Jurkat, Clone E6-1 (cell line): ENCODE measurements at places on chromosomes 6 and 20.

- no peak for DNase-seq
Measured at GRCh38 chr6:75467966-75468365, 25.6 kb downstream of the FILIP1 start.

DNA sequence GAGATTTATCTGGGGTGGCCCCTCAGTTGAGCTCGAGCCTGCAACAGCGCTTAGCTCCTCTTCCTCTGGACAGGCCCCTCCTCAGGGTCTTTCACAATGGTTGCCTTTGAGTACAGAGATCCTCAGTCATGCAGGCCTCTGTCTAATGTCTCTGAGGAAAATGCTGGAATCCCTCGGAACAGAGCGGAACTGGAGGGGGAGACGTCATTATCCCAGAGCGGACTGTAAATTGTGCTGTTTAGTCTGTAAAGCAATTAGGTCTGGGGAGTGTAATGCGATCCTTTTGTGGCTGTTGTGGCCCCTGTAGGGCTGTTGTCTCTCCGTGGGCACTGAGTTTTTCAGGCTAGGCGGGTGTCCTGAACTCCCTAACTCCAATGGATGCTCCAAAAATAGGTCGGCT lies 15.0 kb upstream of the DAAM2 start:
- no peak for DNase-seq

- no peak for DNase-seq
Measured at GRCh38 chr6:162306616-162307015, 420.9 kb downstream of the PRKN start.

DNA sequence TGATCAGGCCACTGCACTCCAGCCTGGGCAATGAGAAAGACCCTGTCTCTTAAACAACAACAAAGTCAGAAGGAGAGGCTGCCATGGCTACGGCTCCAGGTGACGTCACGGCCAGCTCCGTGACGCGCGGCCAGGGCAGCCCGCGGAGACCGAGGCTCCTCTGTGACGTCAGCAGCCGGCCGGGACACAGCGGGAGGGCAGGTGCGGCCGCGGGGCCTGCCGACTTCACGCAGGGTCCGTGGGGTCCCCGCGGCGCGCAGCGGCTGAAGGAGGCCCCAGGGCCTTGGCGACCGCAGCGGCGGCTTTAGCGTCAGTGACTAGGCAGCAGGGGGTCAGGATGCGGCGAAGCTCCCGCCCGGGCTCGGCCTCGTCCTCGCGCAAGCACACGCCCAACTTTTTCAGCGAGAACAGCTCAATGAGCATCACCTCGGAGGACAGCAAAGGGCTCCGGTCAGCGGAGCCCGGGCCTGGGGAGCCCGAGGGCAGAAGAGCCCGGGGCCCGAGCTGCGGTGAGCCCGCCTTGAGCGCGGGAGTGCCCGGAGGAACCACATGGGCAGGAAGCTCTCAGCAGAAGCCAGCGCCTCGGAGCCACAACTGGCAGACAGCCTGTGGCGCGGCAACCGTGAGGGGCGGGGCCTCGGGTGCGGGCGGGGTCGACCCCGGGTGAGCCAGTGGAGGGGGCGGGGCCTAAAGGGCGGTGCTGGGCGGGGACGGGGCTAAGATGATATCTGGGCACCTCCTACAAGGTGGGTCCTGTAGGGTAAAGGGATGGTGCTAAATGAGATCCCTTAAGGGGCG lies at the start of gene SPAG4:
SPAG4 (plus strand) TSS at position 163 of the 798 bp plus-strand sequence; CDS start at position 338, 175 bp downstream.
- DNase-seq, result no peak

- DNase-seq, result no peak
Measured at GRCh38 chr20:63520934-63521601, 503 bp downstream of the PPDPF start.

DNA sequence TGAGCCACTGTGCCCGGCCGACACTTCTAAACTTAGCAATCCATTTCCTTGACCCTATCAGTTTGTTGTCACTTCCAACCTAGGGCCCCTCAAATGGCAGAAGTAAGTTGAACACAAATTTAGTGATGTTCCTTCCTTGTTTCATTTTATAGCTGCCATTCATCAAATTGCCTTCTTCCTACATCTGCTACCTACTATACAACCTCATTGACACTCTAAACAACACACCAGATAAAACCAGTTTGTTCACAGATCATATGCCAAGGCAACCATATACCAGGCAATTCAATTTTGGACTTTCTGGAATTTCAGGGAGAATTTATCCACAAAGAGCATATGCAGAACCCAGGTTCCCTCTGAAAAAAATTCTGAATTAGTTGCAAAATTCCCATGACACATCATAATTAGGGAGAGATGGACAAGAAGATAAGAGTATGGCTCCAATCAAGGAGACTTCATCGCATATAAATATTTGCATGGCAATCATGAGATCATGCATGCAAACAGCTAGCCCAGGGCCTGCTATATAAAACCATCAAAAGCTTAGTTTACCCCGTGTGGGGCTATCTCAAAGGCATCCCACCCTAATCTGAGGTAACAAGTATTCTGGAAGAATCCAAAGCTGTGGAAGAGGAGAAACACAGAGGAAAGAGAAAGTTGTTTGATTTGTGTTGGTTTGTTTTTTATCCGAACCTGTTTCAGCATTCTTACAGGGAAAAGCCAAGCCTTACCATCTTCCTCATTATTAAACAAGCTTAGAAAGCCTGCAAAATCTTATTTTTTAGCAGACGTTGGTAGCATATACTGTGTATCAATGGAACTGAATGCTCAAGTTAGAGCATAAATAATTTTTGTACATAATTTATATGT lies 132.8 kb upstream of the TNFAIP3 start:
- DNase-seq, result no peak

GRCh38 chr6:122048570-122048969 lies 350.9 kb upstream of the HSF2 start:
- DNase-seq, result no peak

- no peak for DNase-seq
Measured at GRCh38 chr20:38321959-38322598, 18.1 kb downstream of the BPI start.

DNA sequence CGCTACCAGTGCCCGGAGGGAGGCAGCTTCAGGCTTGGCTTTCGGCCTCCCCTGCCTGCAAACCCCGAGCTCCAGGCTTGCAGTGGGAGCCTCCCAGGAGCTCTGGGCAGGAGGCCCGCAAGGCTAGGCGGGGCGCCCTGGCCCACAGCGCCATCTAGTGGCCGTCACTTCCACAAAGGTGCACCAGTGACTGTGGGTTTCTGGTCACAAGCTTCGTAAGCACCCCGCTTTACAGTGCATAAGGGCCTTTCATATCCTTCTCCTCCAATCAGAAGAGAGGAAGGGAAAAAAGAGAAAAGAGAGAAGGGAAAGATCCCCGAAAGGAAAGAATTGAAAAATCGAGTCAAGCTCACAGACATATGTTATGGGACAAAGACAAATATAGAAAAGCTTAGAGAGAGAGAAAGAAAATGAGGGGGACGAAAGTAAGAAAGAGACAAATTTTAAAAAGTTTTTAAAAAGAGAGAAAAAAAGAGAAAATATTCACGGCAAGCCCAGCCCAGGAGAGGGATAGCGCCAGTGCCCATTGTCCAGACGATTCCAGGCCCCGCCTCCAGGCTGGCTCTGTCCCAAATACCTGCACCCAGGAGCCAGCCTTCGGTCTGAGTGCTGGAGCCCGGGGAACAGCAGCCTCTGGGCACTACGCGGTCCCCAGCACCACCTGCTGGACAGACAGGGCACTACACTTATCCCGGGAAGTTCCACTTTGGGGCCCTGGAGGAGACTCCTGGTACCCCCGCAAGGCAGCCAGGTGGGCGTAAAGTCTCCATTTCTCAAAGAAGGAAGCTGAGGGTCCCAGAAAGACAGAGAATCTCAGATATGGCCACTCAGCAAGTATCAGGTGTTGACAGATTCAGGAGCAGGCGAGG lies 207.1 kb downstream of the PREX1 start:
- peak; percentile 45 for DNase-seq

DNA sequence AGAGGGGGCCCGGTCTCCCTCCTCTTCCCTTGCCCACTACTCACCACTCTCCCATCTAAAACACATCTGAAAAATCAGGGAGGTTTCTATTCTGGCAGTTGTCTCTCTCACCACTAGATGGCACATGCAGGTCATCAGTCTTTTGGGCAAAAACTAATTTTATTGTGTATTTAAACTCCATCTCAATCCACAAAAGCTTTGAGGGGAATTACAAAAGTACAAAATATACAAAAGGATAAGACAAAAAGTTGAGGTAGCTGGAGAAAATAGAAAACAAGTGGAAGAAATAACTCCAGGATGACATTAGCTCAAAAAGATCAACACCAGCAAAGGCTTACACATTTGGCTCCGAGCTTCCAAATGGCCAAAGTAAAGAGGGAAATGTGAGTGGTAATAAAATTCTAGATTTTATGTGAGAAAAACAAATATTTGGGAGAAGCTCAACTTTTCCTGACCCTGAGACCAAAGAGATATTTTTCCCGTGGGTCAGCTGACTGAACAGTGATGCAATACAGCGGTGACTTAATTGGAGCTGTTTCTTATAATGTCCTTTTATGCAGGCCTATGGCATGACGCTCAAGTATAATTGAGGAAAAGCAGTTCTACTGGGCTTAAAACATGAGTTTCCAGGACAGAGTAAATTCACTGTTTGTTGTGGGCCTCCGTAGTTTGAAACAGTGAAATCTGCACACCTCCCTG lies 79.8 kb upstream of the CHD6 start:
- DNase-seq, result peak; percentile 27

- no peak for DNase-seq
Measured at GRCh38 chr20:46014517-46015396, 6.0 kb downstream of the MMP9 start.

DNA sequence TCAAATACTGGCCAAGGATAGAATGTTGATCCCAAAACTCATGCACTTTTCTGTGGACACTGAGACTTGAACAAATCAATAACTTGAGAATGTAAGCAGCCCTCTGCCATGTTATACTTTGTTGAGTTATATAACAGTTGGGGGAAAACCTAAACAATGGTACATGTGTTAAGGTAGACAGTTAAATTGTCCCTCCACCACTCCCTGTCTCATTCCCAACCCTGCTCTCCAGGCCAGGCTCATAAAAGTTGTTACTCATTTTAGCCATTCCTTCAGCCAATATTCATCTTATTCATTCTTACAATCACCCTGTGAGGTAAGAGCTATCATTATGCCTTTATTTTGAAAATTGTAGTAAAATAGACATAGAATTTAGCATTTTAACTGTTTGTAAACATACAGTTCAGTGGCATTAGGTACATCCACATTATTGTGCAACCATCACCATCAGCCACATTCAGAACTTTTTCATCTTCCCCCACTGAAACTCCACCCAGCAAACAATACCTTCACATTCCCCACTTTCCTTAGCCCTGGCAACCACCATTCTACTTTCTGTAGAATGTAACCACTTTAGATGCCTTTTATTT lies 38.2 kb upstream of the IER3 start:
- DNase-seq, result no peak

DNA sequence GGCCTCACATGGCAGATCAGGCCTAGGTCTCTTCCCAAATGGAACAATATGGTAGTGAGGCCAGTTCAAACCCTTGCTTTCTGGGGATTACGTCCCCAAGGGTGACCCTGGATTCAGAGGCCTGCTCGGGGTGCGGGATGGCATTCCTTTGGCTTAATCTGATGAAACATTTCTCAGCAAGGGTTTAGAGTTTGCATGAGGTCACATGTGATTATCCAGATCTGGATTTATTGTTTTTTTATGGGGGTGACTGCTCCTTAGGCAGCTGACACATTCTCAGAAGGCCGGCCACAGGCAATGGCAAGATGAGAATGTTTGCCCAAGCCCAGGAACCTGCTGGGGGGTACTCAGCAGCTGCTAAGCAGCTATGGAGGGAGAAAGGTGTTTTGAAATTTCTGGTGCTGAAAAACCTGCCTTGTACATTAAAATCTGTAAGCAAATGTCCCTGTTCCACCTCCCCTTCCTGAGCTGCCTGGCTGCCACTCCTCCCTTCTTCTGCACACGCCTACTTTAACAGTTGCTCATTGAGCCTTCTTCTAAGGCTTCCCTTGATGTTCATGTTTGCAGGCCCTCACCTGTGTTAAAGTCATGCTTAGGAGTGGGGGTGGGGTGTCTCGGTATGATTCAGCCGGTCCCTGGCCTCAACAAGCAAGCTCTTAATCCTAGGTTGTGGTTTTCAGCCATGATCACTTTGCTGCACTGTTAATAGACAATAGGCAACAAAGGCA lies 37.9 kb upstream of the FUCA2 start:
- no peak for DNase-seq

DNA sequence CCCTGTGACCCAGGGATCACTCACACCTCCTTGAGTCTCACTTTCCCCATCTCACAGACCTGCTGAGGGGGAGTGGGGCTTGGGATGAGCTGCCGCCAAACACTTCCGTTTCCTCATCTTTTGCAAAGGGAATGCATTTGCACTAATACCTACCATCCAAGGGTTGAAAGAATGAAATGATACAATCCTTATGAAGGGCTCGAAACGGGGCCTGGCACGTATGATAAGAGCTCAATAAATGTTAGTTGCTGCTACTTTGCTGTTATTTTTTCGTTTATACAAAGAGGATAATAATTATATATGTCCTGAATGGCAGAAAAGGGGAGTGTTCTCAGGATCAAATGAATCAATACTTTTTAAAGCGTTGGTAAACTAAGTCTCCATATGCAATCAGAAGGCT lies 6.1 kb upstream of the TFAP2D start:
- DNase-seq, result no peak

DNA sequence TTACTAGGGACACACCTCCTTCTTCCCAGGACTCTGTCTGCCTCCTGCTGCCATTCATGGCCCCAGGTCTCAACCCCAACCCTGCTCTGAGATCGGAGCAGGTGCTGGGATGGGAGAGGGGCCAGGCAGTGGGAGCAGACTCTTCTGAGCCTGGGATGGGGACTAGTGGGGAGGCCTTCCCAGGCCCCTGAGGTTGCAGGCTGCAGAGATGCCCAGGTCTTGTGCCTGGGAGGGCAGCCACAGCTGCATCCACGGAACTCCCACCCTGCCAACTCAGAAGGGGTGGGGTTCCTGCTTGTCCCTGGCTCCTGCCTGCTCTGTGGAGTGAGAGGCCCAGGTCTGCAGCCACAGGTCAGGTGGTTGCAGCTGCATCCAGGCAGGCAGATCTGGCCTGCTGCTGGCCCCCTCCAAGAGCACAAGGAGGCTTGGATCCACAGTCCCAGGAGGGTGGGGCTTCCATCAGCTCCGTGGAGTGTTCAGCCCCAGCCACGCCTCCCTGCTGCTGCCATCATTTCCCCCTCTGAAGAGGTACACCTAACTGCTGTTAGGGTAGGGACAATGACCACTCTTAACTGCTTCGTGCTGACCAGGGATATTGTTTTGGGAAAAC lies 2.9 kb upstream of the SLC22A1 start:
- no peak for DNase-seq

- DNase-seq, result no peak
Measured at GRCh38 chr6:1383729-1384548, 5.4 kb upstream of the FOXF2 start.
